Activated effector memory CD4-positive, alpha-beta T cell treated with Interleukin-2 at 50 U/mL for 16 hours (primary cell): ENCODE measurements at places on chromosomes 16 and 17.

- DNase-seq = peak; percentile 84
Observed at GRCh38 chr17:81977211-81977808, at the start of gene ASPSCR1. Gene ASPSCR1, plus strand, starts transcription at chr17:81977629. Its CDS starts 18 bp downstream, at chr17:81977647.

DNA sequence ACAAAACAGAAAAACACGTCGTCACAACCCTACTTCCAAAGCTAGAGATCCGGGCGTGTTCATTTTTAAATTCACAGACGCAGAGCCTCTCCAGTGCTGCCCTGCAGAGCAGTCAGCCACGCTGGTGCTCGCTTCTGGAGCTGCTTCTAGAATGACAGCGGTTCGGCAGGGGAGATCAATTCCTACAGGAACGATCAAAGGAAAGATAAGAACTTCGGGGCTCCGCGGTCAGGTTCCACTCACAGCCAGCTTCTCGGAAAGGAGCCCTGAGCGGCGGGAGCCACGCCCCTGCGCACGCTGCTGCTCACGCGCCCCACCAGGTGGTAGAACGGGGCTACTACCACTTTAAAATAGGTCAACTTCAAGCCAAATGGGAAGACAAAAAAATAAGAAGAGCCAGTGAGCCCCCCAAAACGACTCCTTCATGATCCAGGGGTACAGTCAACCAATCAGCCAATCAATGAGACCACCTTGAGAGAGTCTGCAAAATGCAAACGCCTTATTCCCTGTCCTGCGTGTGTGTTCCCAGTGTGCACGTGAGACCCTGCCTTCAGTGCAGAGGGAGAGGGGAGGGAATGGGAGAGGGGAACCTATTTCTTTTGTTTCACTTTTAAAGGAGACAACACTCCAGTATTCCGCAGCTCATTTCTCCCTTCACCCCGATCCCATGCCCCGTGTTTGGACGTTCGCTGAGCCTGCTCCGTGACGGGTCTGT, 209.7 kb downstream of the RBFOX3 start:
- DNase-seq = peak; percentile 70

DNA sequence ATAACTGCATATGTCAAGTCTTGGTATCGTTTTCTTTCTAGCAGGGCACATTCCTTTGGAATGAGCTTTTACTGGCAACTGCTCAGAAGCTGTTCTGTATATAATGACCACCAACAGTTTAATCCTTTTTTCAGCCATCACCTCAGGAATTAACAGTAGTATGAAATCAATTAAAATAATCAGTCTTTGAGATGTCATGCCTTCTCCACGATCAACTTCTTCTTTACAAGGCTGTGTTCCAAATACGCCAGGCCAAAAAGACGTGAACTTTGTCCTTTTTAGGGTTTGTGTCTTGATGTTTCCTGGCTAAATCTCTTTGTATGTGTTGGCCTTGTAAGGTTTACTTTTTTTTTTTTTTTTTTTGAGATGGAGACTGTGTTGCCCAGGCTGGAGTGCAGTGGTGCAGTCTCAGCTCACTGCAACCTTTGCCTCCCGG, 54.9 kb downstream of the ABCC1 start:
- no peak for DNase-seq

DNA sequence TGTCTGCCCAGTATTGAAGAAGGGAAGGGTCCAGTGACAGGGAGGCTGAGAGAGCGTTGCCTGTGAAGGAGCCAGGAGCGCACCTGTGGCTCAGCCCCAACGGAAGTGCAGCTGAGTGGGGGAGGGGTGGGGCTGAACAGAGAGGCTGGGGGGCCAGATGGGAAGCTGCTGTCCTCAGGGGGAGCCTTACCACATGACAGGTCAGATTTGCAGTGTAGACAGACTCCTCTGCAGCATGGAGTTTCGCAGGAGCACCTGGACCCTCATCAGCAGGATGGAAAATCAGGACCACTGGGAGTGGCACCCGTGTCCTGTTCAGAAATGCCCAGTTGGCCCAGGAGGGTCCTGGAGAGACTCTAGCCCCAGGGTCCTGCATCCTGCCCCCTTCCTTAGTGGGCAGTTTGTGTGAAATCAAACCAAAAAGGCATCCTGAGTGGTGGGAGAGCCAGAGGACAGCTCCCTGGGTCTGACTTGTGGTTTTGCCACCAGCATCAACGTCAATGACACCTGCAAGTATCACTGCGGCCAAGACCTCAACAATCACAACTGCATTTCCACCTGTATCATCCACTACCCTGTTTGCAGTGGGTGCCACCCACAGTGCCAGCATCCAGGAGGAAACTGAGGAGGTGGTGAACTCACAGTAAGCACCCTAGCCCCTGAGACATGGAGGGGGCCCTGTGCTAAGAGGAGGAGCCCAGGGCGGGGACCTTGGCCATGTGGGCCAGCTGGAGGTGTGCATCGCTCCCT, 7.8 kb downstream of the CD300A start:
- DNase-seq = no peak

GRCh38 chr16:82229800-82230619, 60.0 kb upstream of the MPHOSPH6 start:
- DNase-seq = peak; percentile 15

- DNase-seq = no peak
Observed at GRCh38 chr17:9238340-9239245, 217.3 kb downstream of the NTN1 start.
